ENCODE measurements at places on chromosomes 4 and X.

DNA sequence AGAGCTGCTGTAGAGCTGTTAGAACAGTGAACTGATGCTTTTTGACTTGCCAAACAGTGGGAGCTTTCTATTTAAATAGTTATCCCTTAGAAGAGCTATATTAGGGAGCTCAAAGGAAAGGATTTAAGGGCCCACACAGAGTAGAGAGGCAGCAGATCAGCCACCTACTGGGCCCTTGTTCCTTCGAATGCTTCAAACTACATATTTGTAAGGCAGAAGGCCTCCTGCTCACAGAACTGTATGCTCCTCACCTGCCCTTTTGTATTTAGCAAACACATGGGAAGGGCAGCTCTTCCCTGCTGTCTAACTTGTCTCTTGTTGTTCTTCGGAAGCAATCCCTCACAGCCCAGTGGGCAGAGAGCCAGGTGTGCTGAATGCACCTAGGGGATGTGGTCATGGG lies 38.0 kb downstream of the IL1RAPL1 start:
- no peak for DNase-seq

DNA sequence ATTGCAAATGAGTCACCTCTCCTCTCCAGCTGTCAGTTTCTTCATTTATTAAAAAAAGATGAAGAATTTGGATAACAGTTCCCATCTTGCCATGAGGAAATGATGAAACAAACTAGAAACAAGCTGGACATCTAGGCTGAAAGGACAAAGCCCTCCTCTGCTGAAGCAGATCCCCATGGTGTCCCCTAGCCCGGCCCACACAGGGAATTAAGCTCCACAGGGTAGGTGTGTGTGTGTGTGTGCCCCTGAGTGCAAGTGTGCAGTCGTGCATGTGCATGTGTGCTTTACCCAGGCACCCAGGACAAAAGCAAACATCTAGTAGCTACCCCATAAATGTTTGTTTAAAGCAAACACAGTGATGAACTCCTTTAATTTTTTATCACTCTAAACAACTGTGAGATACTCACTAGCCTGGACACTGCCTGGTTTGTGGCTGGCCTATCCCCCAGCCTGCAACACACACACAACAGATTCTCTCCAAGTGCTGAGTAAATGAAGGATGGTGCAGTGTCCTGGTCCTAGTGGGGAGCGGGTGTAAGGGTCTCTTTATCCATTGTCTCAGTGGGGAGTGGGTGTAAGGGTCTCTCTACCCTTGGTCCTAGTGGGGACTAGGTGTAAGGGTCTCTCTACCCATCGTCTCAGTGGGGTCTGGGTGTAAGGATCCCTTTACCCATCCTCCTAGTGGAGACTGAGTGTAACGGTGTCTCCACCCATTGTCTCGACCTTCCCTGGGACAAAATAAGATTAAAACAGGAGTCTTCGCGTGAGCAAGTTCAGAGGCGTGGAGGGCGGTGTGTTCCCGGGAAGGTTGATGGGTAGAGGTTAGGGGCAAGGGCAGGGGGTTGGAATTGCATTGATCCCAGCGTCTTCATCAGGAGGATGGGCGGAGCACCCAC lies 688 bp upstream of the EVC start:
- no peak for DNase-seq

DNA sequence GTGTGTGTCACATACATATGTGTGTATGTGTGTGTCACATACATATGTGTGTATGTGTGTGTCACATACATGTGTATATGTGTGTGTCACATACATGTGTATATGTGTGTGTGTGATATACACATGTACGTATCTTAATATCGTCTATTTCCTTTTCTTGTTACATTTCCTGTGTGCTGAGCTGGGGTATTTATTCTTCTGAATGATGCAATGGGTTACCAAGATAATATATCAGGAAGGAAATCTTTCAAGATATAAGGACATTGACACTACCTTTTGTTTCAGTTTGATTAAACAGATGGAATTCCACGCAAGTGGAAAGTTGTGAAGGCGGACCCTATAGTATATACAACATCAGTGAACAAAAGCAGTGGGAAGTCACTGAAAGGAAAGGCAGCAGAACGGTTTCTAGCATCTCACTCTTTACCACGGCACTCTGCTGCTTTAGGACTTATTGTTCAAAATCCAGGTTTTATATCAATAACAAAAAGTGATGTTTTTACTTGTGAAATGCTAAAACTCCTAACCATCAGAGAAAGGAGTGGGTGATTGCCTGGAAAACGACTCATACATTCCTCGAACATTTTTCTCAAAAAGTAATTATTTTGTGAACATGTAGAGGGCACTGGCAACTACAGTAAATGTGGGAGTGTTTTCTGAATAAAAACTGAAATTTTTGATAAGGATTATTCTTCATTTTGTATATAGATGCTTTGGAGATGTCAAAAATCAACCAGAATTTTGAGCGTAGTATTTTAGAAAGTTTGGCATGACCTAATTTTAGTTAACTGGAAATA lies 43.1 kb upstream of the IL21 start:
- no peak for DNase-seq

- DNase-seq: no peak
Measured at GRCh38 chr4:53267026-53267425, 98.8 kb downstream of the SCFD2 start.

- DNase-seq: no peak
Measured at GRCh38 chr4:154126276-154126675, 337.4 kb upstream of the SFRP2 start.

- DNase-seq: peak; percentile 61
Measured at GRCh38 chrX:44873415-44874276, 658 bp downstream of the KDM6A start.

- no peak for DNase-seq
Measured at GRCh38 chr4:70473679-70474078, 1.7 kb downstream of the MUC7 start.

DNA sequence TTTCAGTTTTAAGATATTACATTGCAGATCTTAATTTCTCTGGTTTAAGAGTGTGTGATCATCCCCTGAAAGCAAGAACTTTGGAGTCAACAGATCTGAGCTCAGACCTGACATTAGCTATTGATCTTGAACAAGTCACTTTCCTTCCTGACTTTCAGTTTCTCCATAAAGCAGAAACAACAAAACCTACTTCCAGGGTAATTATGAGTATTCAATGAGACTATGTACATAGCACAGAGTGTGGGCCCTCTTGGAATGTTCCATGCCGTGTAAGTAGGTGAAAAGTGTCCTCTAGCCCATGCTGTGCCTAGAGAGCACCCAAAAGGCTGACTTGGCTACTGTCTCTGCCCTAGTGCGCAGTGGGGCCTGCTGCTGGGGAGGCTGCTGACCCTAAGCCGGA lies 188.0 kb upstream of the RPL34 start:
- DNase-seq: peak; percentile 10

DNA sequence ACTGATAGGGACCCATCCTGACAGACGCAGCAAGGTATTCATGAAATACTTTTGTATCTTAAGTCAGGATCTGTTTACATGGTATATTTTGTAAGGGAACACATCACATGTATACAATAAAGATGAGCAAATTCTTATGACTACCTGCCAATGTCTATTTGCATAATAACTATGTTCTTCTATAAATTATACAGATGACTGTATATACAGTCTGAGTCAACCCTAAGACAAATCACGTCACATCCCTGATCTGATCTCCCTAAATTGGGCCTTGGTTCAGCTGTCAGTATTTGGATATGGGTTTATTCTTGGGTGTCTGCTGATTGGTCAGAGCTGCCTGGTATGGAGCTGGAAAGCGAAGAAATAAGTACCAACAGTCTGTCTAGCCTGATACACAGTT lies 93.3 kb downstream of the SERPINA7 start:
- no peak for DNase-seq
